Activated T-helper 17 cell treated with anti-CD3 and anti-CD28 coated beads, Interleukin-2, amount 50 U/mL, for 72 hours (primary cell): ENCODE measurements at places on chromosomes 11 and 22.

DNA sequence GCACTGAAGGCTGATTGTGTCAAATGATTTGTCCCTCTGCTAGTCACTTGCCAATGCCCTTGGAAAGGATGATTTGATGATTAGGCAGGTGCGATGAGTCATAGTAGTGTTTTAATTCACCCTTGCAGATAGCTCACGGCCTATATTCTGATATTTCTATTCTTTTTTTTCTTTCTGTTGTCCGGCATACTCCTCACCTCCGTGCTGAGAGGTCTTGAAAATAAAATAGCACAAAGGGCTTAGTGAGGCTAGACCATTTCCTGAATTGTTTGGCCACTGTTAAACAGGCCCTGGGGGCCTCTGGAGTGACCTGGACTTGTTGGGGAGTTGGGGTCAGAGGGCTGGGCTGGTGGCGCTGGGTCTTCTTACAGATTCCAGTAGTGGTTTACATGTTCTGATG lies 99.8 kb downstream of the ZBTB16 start:
- ATAC-seq: peak; percentile 50

DNA sequence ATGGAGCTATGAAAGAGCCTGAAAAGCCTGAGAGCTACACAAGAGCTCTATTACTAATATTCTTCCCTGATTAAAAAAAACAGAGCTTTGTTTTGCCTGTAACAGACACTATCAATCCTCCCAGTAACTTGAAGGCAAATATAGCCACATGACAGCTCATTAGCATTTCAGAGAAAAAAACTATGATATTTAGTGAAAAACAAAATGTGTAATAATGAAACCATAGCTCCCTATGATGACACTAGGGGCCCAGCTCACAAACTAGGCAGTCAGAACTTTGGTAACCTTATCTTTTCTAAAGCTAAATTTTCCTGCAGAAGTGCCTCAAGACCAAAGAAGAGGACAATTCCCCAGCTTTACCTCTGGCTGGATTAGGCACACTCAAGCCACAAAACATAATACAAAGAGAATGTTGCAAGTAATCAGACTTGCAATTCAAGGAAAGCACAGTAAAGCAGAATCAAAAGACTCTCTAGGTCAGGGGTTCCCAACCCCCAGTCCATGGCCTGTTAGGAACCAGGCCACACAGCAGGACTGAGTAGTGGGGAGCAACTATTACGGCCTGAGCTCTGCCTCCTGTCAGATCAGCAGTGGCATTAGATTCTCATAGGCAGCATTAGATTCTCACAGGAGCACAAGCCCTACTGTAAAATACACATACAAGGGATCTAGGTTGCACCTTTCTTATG lies 53.3 kb downstream of the MRTFA start:
- peak; percentile 82 for ATAC-seq

DNA sequence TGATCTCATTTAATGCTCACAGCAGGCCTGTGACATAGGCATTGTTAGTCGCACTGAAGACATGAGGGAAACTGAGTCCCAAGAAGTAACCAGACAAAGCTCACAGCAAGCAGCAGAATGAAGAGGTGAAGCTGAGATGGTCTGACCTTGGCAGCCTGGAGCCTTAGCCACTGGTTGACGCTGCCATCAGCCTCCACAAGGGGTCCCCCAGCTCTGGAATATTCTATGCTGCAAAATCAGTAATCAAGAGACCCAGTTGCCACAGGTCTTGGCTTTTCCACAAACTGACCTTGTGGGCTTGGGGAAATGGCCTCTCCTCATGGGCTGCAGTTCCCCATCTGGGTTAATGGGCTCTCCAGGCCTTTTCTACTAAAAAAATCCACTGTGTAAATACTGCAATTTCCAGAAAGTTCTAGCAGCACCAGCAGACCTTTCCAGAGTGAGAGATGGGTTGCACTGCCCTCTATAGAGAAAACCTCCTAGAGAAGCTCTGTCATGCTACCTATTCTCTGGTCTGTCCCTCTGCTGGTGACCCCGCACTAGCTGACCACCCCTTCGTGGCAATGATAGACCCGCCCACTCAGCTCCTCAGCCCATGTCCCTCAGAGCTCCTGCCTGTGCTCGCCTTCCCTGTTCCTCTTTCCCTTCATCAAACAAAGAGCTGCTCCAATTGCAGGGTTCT lies 22.6 kb upstream of the ISX start:
- peak; percentile 31 for ATAC-seq

GRCh38 chr11:27451244-27451965 lies 21.2 kb downstream of the LGR4 start:
- ATAC-seq: no peak

DNA sequence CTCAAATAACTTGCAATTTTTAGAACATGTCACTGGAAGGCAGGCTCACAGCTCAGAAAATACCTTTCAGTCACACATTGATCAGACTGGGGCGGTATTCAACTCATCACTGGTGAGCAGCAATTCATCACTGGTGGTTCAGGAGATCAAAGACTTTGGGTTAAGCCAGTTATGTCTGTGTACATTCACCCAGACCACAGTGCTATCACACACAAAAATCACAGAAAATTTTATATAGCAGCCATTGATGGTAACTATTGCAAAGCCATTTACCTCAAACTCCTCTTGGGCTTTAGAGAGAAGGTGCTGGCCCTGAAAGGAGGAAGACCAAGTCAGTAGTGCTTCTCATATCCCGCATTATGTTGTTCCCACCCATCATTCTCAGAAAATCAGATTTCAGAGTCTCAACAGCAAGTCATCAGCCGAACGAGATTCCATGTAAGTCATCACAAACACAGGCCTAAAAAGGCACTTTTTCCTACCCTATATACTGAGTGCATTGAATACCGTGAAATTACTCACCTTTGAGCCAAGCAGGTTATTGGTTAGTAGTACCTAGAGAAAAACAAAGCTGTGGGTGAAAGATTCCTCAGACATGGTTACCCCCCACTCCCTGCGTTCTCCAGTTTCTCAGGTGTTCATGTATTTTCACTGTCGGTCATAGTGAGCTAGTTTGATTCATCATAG lies 14.0 kb upstream of the WDR74 start:
- ATAC-seq: peak; percentile 66

DNA sequence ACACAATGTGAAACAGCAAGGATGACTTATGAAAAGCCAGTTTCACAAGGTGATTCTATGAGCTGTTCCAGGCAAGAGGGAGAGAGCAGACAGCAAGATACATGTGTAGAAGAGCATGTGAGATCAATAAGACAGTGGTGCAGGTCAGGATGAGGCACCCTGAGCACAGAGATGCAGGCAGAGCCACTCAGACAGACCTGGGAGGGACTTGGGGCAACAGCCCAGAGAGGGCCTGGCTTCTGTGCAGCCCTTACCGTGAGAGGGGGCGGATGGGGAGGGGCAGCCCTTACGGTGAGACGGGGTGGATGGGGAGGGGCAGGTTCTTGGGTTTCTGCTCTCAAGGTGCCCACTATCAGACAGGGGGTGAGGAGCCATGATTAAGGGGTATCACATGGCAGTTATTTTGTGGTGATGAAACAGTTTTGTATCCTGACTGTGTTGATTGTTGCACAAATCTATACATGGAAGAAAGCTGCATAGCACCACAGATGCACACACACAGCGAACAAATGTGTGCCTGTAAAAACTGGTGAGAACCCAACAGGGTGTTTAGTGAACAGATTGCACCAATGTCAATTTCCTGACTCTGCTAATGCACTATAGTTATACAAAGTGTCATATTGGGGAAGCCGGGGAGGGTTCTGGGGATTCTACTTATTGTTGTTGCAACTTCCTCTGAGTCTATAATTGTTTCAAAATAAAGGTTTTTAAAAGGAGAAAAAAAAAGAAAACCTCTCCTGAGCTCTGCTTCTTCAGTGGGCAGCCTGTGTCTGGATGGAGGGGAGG lies 5.2 kb upstream of the C22orf42 start:
- ATAC-seq: no peak

DNA sequence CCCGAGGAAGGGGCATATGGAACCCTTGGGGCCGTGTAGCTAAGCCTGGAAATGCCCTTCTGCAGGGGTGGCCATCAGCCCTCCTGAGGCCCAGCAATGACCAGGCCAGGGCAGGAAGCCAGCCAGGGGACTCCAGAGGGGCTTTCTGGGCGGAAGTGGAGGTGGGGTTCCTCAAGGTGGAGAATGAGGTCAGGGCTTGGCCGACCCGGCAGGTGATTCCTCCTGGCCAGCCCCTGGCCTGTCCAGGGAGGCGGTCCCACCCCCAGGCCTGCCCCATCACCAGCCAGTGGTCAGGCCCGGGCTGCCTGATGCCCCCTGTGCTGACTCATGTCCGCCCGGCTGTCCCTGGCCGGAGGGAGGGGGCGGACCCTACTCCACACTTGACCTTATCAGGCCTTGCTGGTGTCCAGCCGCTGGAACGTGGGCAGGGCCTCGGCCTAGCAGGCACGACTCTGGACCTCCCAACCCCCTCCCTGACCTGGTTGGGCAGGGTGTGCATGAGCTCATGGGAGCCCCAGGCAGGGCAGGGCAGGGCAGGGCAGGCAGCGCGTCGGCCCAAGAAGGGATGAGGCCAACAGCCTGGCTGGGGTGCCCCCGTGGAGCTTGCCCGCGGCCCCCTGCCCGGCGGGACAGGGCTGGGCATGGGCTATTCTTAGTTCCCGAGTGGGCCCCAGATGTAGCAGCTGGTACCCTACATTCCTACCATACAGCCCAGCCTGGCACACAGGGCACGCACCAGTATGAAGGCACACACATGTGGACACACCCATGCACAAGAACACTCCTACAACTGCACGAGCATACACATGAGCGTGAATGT lies 35.9 kb downstream of the RPL3 start:
- no peak for ATAC-seq

DNA sequence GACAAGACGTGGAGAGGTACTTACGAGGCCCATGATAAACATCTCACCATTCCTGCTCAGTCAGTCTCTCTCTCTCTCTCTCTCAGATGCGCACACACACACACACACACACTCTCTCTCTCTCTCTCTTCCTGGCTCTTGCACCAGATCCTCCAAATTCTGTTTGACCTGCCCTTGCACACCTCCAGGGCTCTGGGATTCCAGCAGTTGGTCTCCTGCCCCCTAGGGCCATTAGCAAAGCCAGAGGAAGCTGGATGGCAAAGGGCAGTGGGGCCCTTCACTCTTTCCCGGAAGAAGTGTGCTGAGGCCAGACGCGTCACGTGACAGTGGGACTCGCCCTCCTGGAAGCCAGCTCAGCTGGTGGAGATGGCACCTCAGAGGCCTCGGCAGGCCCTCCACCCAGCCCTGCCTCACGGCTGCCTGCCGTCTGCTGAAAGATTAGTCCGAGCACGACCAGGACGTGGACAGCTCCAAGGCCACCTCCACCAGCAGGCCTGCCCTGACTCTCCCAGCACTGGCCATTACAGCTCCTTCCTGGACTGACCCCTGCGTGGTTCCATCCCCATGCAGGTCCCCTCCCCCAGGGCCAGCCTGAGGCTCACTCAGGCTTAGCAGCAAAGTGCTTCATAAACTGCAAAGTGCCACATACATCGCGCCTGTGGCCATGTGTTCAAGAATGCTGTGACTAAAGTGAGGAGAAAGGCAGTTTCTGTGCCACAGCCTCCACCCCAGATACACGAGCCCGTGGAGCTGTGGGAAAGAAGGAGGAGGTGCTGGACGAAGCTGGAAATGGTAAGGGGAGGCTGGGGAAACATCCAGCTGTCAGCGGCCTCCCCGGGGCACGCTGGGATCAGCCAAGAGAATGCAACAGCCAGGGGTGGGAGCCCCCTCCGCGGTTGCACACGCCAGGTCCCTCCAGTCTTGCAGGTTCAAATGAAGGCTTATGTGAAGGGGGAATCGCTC lies 3.7 kb downstream of the PDGFB start:
- peak; percentile 54 for ATAC-seq

GRCh38 chr22:50053861-50054260 lies 4.2 kb downstream of the TTLL8 start:
- no peak for ATAC-seq

DNA sequence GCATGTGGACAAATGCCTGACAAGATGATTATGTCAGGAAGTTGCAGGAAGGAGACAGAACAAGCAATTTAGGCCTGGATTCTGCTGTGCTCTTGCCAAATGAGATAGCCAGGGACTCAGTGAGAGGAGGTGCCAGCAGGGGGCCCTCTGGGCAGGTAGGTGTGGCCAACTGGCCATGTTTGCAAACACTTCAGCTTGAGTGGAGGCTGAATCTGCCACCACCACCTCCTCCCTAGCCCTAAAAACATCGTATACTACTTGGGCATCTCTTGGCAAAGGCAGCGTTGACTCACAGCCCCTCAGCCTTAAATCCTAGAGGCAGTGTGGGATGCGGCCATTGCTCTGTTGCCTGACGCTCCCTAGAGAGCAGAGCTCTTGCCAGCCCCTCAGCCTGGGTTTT lies 95.1 kb upstream of the PLET1 start:
- no peak for ATAC-seq

GRCh38 chr11:72250661-72251464 lies 6.9 kb upstream of the PHOX2A start:
- ATAC-seq: no peak

GRCh38 chr11:72436661-72437060 lies 2.3 kb upstream of the CLPB start:
- no peak for ATAC-seq

GRCh38 chr22:49871482-49871881 lies 17.8 kb downstream of the ZBED4 start:
- no peak for ATAC-seq

- ATAC-seq: peak; percentile 49
Observed at GRCh38 chr22:39173787-39174497, 21.5 kb upstream of the CBX7 start.

GRCh38 chr11:106132582-106133354 lies 55.3 kb downstream of the AASDHPPT start:
- ATAC-seq: peak; percentile 56

GRCh38 chr11:96620464-96621044 lies 230.7 kb downstream of the JRKL start:
- ATAC-seq: no peak

- ATAC-seq: no peak
Observed at GRCh38 chr11:46738887-46739286, 19.9 kb downstream of the F2 start.

DNA sequence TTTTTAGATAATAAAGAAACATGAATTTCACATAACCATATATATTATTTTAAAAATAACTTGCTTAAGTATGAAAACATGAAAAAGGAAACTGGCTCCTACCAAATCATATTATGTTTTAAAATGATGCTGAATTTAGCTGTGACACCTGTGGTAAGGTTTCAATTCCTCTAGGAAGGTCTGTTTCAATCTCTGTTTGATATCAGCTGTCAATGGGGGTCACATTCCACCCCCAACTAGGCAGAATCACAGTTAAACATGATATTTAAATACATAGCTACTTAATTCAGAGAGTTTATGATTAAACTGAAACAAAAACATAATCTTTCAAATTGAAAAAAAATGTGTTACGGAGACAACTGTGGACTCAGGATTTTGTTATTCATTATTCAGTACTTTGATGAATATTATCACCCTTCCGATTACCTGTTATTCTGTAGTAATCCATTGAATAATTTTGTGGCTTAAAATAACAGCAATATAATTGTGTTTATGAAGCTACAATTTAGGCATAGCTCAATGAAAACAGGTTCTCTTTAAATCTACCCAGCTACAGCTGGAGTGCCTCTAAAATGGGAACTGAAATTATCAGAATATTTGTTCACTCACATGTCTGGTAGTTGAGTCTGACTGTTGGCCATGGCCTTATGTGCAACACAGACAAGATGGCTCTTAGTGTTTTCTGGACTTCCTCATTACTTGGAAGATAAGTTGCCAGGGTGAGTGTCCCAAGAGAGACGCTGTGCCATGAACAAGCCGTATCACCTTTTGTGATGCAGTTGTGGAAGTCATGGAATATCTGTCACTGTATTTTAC lies 244.6 kb upstream of the ANO3 start:
- ATAC-seq: no peak
